NCI-H1105 (cell line): ENCODE measurements at places on chromosomes 4 and X.

- DNase-seq = no peak
Observed at GRCh38 chr4:17448689-17449088, 63.2 kb downstream of the QDPR start.

GRCh38 chr4:81922313-81922712 is 450.6 kb upstream of the RASGEF1B start:
- no peak for DNase-seq

- DNase-seq = no peak
Observed at GRCh38 chrX:139759637-139760036, 51.7 kb upstream of the MCF2 start.

- DNase-seq = no peak
Observed at GRCh38 chr4:145937971-145938611, 532 bp downstream of the ZNF827 start.

DNA sequence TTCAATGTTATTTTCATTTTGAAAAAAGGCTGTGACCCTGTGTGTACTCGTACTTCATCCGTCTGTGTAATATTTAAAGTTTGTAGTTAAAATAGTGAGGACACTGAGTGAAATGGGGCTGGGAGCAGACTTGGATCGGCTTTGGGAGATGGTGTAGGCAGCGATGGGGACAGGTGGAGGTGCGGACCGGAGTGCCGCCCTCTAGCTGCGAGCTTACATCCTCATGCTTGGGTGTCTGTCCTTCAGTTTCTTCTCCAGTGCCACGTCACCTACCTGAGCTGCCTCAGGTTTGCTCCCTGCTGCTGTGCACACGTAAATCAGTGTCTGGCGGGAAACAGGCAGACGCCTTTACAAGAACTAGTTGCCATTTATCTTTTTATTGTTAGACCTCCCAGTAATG is 146.1 kb downstream of the GPR143 start:
- DNase-seq = no peak

- DNase-seq = no peak
Observed at GRCh38 chr4:158527516-158527915, 5.8 kb downstream of the RXFP1 start.

- DNase-seq = no peak
Observed at GRCh38 chr4:26887143-26887542, 26.5 kb downstream of the STIM2 start.

DNA sequence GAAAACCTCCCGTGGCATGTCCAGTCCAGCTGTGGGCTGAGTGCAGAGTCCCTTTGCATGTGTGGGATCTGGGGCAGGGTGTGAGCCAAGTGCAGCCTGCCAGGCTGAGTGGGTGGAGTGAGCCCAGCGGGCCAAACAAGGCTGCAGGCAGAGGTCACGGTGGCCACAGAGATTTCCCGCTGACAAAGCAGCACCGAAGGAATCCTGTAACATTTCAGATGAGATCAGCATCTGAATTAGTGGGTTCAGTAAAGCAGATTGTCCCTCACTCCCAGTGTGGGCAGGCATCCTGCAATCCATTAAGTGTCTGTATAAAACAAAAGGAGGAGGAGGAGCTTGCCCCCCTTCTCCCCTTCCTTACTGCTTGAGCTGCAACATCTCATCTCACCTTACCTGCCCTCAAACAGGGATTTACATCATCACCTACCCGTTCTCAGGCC is 324.4 kb downstream of the FAT4 start:
- DNase-seq = no peak

DNA sequence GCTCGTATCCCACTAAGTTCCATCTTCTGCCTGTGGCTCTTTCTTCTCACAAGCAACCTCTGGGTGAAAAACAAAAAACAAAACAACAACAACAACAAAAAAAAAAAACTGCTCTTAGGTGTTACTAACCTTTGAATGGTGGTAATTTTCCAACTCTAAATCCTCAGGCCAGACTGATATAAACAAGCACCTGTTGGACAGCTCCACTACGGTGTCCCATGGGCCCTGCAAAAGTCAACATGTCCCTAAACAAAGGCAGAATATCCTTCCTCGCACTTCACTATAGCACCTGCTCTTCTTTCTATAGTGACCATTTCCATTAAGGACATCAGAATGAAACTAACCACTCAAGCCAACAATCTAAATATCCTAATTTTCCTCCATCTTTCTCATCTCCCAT is 54.6 kb upstream of the PARM1 start:
- no peak for DNase-seq

- no peak for DNase-seq
Observed at GRCh38 chr4:11616856-11617255, 188.2 kb upstream of the HS3ST1 start.

- DNase-seq = peak; percentile 4
Observed at GRCh38 chrX:37825215-37825842, 22.0 kb downstream of the DYNLT3 start.

DNA sequence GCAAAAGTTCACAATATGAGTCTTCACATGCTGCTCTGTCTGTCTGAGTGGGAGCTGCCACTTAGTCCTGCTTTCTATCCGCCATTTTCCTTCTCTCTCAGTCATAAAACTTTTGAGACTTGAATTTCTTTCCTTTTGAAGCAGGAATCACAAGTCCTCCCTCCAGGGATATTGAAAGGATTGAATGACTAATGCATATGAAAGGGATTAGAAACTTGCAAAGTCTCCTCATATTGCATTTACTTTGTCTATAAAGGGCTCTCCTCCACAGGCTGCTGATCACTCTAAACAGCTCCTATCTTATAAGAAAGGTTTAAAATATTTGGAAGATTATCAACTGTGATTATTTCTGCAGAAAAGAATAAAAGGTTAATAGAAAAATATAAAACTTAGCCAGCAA is 879.1 kb downstream of the ARAP2 start:
- DNase-seq = no peak

DNA sequence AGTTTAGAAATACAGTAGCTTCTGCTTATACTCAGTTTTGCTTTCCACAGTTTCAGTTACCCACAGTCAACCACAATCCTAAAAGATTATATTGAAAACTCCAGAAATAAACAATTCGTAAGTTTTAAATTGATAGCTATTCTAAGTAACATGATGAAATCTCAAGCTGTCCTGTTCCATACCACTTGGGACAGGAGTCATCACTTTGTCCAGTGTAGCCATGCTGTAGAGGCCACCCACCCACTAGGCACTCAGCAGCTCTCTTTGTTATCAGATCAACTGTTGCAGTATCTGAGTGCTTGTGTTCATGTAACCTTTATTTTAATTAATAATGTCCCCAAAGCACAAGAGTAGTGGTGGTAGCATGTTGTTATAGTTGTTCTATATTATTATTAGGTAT is 117.5 kb upstream of the IQCM start:
- DNase-seq = no peak

- DNase-seq = peak; percentile 41
Observed at GRCh38 chr4:67549123-67549522, 3.8 kb upstream of the CENPC start.

GRCh38 chrX:12903646-12904045 is 2.8 kb upstream of the TLR8 start:
- DNase-seq = no peak

DNA sequence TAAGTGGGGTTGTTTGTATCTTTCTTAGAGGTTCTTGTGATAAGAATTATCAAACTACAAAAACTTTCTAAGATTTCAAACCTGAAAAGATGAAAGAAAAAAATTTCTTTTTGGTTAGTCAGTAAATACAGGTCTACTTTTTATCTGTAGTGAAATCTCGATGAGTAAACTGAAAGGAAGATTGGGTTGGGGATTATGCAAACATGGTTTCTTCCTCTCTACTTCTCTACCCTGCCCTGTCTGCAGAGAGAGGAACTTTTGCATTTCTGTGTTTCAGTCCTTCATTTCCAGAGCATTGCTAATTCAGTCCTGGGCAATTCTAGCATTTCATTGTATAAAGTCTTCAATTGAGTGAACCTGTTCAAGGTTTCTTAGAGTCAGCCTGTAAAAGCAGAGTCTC is 51.6 kb upstream of the IL2 start:
- no peak for DNase-seq

- no peak for DNase-seq
Observed at GRCh38 chr4:14856062-14856933, 146.0 kb upstream of the CPEB2 start.

DNA sequence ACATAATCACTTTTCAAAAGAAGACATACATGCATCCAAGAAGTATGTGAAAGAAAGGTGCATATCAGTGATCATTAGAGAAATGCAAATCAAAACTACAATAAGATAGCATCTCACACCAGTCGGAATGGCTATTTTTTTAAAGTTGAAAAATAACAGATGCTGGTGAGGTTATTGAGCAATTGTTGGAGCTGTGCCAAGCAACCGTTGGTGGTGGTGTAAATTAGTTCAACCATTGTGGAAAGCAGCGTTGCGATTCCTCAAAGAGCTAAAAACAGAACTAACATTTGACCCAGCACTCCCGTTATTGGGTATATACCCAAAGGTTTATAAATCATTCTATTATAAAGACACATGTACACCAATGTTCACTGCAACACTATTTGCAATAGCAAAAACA is 14.2 kb downstream of the COX7B2 start:
- no peak for DNase-seq

GRCh38 chr4:28508636-28509035 is 1648.0 kb downstream of the STIM2 start:
- no peak for DNase-seq

GRCh38 chr4:183765251-183765911 is 106.3 kb downstream of the TRAPPC11 start:
- DNase-seq = no peak

GRCh38 chr4:18803781-18804180 is 782.2 kb upstream of the LCORL start:
- no peak for DNase-seq

GRCh38 chr4:41432881-41433280 is 105.1 kb upstream of the LIMCH1 start:
- no peak for DNase-seq

DNA sequence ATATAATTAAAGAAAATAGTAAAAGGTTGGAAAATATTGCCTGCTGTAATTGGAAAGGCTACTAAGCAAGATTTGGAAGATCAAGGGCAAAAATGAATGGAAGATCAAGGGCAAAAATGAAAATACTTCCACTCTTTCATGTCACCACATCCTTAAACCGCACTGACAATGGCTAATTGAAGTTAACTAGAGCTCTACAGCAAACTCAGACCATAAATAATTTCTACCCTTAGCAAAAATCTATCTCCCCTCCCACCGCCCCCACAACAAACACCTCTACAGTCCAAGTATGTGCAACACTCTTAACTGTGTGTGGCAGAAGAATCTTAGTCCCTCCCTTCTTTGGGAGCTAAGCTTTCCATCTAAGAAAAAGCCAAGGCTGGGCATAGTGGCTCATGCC is 27.1 kb downstream of the ATP11C start:
- no peak for DNase-seq

DNA sequence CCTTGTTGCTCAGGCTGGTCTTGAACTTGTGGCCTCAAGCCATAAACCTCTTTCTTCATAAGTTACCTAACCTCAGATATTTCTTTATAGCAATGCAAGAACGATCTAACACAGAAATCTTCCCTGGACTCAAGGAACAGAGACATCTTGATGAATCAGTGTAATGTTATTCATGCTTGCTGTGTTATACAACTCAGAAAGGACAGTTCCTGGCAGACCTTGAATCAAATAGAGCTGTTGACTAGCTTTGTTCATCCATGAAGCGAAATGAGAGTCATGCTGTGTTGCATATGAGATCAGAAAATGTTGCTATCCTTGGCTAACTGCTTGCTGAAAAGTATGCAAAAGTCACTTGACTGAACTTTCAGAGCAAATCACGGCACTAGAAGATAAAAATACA is 72.6 kb upstream of the ARHGAP24 start:
- DNase-seq = no peak

DNA sequence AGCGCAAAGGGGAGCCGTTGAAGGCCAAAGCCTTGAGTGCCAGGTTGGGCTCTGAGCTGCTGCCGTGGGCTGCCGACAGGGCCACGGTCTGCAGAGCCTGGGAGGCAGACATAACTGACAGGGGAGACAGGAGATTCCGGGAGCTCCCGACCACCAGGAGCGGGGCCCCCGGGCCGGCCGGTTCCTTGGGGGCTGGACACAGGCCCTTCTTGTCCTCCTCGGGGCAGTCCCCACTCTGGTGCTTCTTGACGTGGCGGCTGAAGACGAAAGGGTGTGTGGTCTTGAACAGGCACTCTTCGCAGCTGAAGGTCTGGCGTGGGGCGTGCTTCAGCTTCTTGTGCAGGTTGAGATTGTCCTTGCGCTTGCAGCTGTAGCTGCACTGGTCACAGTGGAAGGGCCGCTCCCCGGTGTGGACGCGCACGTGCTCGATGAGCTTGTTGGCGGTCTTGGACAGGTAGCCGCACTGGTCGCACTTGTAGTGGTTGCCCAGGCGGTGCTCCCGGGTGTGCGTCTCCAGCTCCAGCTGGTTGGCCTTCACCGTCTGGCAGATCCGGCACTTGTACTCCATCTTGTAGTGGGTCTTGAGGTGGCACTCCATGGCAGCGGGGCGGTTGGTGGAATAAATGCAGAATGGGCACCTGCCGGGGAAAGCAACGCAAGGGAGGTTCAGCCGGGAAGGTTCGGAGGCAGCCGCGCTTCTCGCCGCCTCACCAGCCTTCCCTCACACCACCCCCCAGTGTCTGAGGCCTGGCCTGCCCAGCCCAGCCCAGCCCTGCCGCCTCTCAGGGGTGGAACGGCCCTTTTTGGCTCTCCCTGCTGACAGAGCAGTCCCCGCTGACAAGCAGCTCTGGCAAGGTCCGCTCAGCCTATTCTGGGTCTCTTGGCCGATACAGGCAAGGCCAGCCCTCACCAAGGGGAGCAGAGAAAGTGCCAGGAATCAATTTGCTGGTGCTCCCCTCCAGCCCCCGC is 81.3 kb downstream of the C4orf51 start:
- no peak for DNase-seq

DNA sequence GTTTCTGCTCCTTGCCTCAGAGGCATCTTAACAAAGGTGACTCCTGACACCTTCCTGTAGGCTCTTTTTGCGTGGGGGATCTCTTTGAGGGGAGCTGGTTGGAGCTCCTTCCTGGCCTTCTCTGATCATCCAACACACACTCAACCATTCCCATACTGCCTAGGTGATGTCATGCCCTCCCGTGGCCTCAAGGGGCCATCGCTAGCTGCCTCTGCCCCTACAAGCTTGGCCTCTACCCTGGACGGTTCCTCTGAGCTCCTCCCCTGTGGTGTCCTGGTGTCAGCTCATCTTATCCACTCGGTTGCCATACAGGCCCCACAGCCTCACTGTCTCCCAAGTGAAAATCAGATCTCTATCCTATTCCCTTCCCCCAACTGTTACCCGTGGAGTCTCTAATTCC is 13.7 kb upstream of the ZNF185 start:
- no peak for DNase-seq

DNA sequence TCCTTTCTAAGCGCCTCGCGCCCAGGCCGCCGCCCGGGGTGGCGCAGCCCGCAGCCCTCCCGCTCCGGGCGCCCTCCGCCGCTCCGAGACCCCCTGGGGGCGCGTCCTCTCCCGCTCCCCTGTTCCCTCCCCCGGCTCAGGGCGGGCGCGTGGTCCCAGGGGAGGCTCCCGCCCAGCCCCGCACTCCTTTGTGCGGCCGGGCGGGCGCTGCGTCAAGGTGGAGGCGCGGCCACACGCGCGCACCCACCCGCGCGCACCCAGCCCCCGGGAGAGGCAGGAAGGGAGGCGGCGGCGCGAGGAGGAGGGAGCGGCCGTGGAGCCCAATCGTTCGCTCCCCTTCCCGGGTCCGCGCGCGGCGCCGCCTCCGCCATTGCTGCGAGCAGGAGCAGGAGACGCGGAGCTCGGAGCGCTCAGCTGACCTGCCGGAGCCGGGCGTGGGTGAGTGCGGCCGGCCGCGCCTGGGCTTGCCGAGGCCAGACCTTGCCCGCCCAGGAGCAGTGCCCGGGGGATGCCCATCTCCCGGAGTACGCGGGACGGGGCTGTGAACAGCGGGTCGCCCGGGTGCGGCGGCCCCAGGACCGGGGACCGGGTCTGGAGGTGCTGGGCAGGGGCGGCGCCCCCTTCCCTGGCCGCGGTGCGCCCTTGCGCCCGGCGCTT is at the start of gene NSG1:
NSG1 (plus strand) TSS at position 367 of the 657 bp plus-strand sequence. CDS start 528 bp downstream, outside the sequence.
- peak; percentile 43 for DNase-seq

- no peak for DNase-seq
Observed at GRCh38 chrX:148905400-148905799, 405.0 kb downstream of the AFF2 start.
